Esophagus muscularis mucosa (tissue), 4 donors: ENCODE measurements at places on chromosomes 3 and 15. TPM values are rescaled to one million over a fixed set of nuclear protein-coding genes. Genes with fewer than 3 reads are reported as not detected.

DNA sequence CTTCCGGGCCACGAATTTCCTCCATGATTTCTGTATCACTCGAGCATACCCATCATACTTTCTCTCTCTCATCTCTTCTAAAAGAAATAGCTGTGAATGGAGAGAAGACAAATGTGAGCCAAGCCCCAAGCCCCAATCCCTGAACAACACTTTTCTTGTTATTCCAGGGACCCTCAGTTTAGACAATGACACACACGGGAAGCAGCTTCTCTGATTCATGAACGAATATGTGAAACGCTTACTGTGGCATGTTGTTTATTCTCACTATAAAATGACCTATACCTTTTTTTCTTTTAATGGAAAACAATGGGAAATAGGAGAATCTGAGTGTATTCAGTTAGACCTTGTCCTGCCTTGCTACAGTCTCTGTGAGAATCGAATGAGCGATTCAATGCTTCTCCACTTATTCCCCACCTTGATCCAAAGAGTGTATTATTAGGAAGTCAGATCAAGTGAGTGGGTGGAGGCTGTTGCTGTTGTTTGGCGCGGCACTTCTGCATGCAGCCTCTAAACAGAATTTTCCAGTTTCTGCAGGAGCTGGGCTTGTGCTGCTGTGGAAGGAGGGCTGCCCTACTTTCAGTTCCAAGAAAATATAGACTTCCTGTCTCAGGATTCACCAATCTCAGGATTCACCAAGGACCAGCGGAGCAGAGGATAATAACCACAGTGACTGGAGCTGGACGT, 32.4 kb upstream of the LDHAL6B start:
- no peak for DNase-seq
- H3K27me3 ChIP-seq, result no peaks in the 10 kb centered on the region
- H3K4me3 ChIP-seq, result no peak overlapping the region

DNA sequence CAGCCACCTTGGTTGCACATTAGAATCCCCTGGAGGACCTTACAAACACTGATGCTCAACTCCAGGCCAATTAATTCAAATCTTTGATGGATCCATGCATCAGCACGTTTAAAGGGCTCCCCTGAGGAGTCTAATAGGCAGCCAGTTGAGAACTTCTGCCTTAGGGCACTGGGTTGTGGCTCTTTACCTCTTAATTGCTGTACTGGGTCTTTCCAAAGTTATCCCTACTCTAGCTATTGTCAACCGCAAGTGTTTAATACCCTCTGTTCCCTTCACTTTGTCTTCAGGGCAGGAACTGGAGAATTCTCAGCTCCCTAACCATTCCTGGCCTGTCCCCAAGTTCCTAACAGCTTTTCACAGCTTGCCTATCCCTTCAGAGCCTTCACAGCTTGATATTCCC, 15.0 kb upstream of the FAM174B start:
- no peak overlapping the region for H3K4me3 ChIP-seq
- H3K27ac ChIP-seq, result no peak overlapping the region
- H3K4me1 ChIP-seq, result peaks cover 27% of the 10 kb centered on the region
- no peaks in the 10 kb centered on the region for H3K36me3 ChIP-seq
- no peak for DNase-seq
- no peaks in the 10 kb centered on the region for H3K27me3 ChIP-seq

- no peak for DNase-seq
- no peak overlapping the region for H3K4me3 ChIP-seq
- H3K27ac ChIP-seq, result no peak overlapping the region
- no peaks in the 10 kb centered on the region for H3K27me3 ChIP-seq
Measured at GRCh38 chr3:122481390-122481789, 33.3 kb downstream of the KPNA1 start.

The ATP10A gene
- 23.9 TPM for total RNA-seq

The CIDEC gene
- total RNA-seq, result 2.4 TPM

DNA sequence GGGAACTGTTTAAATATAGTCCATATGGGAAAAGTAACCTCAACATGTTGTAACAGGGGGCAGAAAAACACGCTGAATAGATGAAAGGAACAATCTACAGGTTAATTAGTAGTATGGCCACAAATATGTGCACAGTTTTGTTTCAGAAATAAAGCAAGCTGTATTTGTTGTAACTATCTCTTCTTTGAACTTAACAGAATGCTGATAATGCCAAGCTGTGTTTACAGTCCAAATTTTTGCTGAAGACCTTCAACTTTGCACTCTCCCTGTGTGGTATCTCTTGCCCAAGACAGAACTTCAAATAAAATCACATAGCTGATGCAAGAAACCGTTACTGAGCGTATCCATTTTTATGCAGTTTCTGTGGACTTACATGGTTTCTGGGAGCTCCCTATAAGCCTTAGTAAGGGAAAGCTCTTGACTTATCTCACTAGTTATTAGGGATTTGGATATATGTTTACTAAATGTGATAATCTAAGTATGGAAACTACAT, 425.4 kb upstream of the TPRG1 start:
- H3K27me3 ChIP-seq, result no peaks in the 10 kb centered on the region
- H3K4me3 ChIP-seq, result no peak overlapping the region
- no peak overlapping the region for H3K27ac ChIP-seq
- H3K36me3 ChIP-seq, result no peaks in the 10 kb centered on the region
- H3K4me1 ChIP-seq, result peaks cover 21% of the 10 kb centered on the region
- DNase-seq, result no peak

- H3K4me1 ChIP-seq, result peaks cover 9% of the 10 kb centered on the region
- no peaks in the 10 kb centered on the region for H3K27me3 ChIP-seq
- H3K27ac ChIP-seq, result no peak overlapping the region
Measured at GRCh38 chr3:171511450-171511849, 51.2 kb upstream of the TNIK start.

The ANKUB1 gene
- not detected for total RNA-seq

- H3K27me3 ChIP-seq, result no peaks in the 10 kb centered on the region
- H3K4me1 ChIP-seq, result no peaks in the 10 kb centered on the region
- no peak for DNase-seq
- no peak overlapping the region for H3K4me3 ChIP-seq
- H3K27ac ChIP-seq, result no peak overlapping the region
Measured at GRCh38 chr15:72169921-72170611, 27.5 kb downstream of the GRAMD2A start.

The DUOXA2 gene
- total RNA-seq, result 0.42 TPM
